T-helper 2 cell (primary cell): ENCODE measurements at places on chromosomes 1 and 21.

DNA sequence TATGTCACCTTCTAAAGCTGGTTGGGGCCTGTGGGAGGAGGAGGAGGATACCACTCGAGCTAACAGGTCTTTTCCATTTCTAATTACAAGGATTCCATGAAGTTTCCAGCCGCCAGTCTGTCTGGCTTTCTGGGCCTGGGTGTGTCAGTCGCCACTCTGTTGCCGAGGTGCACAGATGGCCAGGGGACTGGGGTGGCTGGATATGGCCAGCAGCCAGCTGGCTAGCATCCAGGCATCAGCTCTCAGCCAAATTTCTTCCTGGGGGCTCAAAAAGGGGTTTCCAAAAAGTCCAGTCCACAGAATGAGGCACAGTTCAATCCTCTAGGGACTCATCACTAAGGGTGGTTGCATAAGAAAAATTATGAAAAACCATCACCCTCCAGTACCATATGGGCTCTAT, 32.4 kb downstream of the ITPKB start:
- DNase-seq: no peak

DNA sequence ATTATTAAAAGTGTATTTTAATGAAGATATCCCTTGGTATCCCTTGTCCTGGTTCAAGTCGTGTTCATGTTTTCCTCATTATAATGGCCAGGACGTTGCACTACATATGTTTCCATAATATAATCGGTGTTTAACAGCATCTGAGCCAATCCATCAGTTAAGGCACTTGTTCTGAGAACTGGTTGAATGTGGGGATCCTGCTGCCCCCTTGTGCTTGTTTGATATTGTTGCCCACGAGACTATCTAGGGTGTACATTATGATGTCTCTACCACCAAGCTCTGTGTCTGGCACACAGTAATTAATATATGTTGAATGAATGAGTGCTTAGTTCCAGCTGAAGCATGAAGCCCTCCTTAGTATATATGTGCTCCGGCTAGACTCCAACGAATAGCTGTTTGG, 193.0 kb downstream of the CACNA1E start:
- no peak for DNase-seq

GRCh38 chr1:79694241-79694640, 687.7 kb upstream of the ADGRL4 start:
- DNase-seq: no peak

- DNase-seq: no peak
Observed at GRCh38 chr1:225596736-225597135, 56.2 kb downstream of the ENAH start.

GRCh38 chr21:22355949-22356348, 1357.7 kb downstream of the NCAM2 start:
- DNase-seq: no peak

DNA sequence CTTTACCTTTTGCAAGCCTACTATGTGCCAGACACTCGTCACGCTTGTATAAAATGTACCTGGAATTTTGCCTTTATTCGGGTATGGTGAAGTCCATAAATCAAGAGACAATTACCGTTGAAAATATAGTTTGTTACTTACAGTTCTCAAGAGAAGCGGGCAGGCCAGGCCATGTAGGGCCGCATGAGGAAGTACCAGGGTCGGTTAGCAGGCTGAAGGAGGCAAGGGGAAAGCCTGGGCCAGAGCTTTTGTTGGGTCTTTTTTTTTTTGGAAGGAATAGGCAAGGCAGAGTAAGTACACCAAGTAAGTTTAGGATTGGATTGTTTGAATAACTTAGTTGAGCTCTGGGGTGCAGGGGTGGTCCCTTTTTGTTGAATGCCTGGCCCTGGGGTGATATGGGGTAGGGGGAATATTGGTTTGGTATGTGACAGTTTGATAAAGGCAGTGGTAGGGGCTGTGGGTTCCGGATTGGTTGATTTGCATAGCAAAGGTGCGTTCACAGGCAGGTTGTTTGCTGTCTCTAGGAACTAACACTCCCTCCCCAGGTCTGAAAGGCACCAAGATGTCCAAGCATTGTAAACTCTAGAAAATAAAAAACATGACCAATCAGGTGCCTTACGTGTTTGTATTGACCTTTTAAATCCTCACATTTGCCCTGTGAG, 80.7 kb downstream of the KAZN start:
- no peak for DNase-seq

DNA sequence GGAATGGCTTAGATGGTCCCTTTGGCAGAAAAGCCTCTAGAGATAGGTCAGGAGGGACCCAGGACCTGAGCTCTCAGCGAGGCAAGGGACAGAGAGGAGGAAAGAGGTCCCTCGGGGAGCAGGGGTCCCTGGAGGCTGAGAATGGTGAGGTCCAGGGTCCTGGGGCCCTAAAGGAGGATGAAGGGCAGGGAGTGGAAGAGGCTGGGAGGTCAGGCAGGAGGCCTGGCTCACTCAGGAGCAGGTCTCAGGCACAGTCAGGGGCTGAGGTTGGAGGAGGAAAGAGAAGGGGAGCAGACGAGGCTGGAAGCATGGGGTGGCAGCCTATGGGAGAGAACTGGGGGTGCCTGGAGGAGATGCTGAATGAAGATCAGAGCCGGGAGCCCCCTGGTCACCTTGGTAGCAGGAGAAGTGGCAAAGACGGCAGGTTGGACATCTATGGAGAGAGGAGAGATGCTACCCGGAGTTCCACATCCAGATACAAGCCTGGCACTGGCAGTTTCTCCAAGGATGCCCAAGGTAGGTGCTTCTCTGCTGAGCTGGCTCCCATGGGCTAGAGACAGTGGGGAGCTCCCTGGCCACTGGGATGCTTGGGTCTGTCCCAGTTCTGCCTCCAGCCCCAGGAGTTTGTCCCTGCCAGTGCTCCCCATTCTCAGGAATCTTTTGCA, 22.6 kb downstream of the IGFN1 start:
- DNase-seq: no peak

DNA sequence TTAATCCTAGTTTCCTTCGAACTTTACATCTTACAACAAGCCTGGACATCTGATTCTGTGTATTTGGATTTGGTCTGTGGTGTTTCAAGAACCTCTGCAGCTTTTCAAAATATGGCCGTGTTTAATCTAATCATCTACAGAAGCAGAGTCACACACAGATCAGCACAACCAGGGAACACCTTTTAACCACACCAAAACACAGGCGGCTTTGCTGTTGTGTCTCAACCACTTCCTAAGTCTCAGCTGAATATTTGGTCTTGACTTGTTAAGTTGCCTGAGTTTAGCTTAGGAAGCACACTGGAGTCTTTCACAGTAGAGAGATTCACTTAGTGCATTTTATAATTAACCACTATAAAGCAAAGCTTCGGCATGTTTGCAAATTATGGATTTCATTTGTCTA, 17.1 kb downstream of the ADAMTS5 start:
- no peak for DNase-seq

GRCh38 chr1:203686091-203686632, 59.5 kb downstream of the ATP2B4 start:
- no peak for DNase-seq

- peak; percentile 97 for DNase-seq
Observed at GRCh38 chr1:206579747-206580437, 32.4 kb downstream of the EIF2D start.

- DNase-seq: peak; percentile 54
Observed at GRCh38 chr1:201982082-201982622, 296 bp upstream of the RNPEP start.

GRCh38 chr1:95778217-95778616, 544.2 kb downstream of the RWDD3 start:
- DNase-seq: peak; percentile 1

DNA sequence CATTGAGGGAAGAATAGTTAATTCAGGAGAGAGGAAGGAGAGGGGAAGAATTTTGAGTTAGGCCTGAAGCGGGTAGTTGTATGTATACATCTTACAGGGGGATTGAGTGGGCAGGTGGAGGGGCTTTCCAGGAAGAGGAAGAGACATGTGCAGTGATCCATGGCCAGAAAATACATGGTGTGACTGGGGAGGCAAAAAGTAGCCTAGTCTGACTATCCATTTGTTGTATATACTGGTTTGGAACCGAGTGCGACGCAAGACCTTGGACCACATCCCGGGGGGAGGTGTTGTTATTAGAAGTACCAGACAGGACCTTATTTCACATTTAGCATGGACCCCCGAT, 158.3 kb downstream of the SDCCAG8 start:
- no peak for DNase-seq

DNA sequence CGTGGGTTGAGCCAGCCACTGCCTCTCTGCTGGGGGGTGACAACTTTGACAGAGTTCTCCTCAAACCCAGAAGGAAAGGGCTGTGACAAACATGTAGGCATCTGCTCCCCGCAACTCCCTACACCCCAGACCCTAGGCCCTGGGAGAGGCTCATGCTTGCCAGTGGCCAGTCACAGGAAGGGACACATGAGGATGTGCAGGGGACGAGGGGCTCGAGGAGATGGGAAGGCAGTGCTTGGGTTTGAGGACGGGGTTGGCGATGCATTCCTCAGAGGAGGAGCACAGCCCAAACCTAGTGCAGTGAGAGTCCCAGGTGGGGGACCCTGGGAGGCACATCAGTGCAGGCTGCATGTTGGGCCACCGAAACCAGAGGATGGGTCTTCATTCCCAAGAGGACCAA, 62.1 kb downstream of the STUM start:
- DNase-seq: no peak

DNA sequence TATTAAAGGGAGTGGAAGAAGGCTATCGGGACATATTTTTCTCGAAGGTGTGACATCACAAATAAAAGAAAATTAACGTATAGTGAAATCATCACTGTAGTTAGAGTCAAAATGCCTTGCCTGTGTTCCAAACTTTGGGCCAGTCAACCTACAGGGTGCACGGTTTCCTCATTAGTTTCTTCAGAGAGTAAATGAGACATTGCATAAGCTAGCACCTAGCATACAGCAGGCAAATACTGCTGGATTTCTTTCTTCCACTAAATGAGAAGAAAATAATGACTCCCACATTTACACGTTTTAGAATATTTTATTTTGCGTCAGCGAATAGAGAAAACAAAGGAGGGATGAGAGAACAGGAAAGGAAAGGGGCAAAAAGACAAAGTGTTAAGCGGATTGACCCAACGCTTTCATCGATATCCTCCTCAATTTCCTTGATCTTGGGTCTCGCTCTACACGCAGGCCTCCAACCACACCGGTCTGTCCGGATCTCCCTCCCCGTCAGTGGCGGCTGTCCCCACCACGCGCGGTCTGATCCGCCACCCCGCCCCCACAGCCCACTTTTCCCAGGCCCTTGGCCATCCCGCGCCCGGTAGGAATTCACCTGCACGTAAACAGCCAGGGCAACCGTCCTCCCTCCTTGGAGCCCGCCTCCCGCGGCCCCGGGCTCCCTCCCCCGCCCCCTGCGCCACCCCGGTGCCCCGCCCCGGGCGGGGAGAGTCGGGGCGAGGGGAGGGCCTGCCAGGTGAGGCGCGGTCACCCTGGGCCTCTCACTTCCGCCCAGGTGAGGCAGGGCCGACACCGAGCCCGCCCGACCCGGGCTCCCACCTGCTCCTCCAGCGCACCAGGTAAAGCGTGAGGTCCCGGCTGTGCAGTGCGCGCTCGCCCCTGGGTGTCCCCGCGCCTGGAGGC, at the start of gene PATJ:
Gene PATJ (plus strand): TSS at position 770 of the 909 bp plus-strand sequence. CDS start 20,413 bp downstream, outside the sequence.
- DNase-seq: peak; percentile 35

- no peak for DNase-seq
Observed at GRCh38 chr1:224132901-224133300, 19.0 kb downstream of the FBXO28 start.

DNA sequence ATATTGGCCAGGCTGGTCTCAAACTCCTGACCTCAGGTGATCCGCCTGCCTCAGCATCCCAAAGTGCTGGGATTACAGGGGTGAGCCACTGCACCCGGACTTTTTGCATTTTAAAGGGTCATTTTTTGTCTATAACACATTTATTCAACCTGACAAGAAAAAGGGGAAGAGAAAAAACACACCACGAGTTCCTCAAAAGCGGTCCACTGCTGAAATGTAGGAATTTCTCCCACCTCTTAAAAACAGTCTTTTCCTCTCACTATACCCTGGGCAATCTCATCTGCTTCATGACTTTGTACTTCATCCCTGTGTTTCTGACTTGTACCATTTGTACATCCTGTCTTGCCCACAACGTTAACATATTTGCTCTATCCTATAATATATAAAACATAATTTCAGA, 413.3 kb upstream of the PTBP2 start:
- DNase-seq: no peak

DNA sequence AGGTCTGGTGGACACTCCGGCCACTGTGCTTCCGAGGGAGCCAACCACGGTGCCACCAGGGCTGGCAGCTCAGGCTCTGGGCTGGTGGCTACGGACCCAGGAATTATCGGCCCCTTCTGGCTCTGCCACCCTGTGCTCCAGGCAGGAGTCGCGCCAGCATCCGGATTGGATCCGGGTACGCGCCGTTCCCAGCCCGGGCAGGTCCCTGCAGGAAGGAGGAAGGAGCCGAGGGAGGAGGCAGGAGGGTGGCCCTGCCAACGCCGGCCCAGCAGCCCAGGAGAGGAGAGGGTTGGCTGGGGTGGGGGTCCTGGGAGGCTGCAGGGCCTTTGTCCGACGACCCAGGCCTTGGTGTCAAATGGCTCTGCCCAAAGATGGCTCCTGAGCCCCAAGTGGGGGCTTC, 160.5 kb downstream of the CASZ1 start:
- no peak for DNase-seq

DNA sequence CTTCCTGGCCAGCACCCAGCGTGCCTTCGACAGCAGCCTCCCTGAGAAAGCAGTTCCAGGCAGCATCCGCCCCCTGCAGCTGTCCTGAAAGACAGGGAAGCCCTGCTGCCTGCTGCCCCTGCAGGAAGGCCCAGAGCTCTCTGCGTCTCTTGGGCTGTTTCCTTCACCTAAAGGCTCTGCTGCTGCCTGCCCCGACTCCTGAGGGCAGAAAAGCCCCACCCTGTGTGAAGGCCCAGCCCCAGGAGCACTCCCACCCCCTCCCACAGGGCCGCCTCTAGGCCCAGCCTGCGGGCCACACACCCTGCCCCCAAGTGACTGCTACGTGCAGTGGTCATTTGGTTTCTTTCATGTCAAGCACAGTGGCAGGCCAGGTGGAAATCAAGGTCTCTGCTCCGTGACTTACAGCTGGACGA, 12.4 kb downstream of the RIPK4 start:
- DNase-seq: no peak

DNA sequence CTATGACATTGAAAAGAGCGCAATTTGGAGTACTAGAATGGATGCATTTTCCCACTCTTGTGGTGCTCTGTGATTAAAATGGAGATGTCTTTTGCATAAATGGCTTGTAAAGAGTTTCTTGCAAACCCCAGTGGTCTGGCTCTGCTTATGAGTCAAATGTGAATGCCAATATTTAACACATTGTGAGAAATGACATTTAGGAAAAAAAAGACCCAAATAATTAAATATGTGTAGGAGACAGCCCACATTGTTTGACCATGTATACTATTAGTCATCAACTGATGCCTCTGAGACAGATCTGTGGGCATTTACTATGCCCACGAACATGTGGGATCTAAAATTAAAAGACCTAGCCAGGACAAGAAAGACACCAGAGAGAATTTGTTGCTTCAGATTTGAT, 22.2 kb upstream of the RUNX1 start:
- no peak for DNase-seq

DNA sequence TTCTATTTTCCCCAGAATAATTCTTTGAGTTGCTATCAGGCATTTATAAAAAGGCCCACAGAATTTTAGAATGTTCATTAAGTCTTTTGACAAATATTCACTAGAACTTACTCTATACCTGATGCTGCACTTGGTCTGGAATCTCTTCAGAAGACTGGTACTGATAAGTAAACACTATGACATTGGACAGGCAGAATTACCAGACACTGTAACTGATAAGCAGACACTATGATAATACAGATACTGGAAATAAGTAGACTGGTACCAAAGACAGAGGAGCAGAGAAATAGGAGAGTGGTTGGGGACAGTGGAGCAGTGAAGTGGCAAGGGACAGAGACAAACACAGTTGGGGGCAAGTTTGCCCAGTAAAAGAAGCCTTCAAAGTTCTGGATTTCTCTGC, 8.2 kb downstream of the DPT start:
- no peak for DNase-seq

GRCh38 chr1:18527921-18528320, 47.2 kb downstream of the KLHDC7A start:
- no peak for DNase-seq
